ENCODE measurements at places on chromosomes 16 and 17.

GRCh38 chr17:81954131-81955057, 6.6 kb downstream of the NOTUM start:
- no peak for DNase-seq

DNA sequence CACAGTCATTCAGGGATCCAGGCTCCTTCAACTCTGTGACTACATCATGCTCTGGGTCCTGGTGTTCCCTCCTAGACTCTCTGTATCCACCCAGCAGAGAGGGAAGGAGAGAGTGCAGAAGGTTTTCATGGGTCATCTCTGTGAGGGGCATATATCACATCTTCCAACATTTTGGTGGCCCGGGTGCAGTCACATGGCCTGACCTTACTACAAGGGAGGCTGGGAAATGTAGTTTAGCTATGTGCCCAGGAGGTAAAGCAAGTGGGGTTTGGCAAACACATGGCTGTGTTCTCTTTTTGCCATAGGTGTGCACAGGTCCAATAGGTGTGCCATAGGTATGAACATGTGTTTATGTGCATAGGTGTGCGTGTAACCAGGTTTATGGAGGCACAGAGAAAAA, 222.2 kb upstream of the EEF2KMT start:
- no peak for DNase-seq

DNA sequence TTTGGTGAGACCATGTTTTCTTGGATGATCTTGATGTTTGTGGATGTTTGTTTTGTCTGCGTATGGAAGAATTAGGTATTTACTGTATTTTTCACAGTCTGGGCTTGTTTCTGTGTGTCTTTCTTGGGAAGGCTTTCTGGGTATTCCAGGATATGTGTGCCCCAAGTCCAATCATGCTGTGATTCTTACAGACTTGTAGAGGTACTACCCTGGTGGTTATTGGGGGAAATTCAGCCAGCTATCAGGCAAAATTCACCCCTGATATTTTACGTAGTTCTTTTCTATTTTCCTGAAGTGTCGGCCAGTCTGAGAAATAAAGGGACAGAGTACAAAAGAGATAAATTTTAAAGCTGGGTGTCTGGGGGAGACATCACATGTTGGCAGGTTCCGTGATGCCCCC, 33.4 kb upstream of the ARL4D start:
- no peak for DNase-seq

DNA sequence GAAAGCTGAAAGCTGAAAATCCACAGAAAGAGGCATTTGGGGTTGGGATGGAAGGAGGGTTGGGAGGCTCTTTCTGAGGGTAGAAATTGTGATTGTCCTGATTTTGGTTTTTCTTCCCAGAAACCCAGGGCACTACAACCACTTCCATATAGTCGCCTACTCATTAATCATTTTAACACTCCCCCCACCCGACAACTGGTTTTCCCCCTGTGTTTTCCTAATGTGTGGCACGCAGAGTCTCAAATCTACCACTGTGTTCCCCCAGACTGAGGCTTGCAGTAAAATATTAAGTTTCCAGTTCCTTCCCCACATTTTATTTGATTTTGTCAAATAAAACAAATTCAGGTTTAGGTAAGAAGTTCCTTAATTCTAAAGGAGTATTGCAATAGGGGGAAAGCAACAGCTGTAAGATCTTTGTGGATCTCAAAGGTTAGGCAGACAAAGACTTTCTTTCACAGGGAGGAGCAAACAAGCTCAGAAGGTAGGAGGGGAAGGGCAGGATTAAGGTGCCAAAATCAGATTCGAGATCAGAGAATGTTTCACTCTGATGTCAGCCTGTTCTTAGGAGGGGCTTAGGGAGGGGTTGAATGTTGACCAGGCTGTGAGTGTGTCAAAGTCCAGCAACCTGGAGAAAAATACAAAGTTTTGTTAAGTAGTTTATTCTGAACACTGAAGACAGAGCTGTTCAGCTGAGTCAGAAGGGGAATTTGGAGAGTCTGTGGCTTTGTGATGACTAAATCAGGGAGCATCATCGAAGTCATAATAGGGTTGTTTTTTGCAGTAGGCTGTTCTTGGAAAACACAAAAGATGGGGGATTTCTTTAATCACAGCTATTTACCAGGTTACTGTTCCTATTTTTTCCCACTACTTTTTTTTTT, 3.6 kb downstream of the ZNF267 start:
- DNase-seq, result no peak

DNA sequence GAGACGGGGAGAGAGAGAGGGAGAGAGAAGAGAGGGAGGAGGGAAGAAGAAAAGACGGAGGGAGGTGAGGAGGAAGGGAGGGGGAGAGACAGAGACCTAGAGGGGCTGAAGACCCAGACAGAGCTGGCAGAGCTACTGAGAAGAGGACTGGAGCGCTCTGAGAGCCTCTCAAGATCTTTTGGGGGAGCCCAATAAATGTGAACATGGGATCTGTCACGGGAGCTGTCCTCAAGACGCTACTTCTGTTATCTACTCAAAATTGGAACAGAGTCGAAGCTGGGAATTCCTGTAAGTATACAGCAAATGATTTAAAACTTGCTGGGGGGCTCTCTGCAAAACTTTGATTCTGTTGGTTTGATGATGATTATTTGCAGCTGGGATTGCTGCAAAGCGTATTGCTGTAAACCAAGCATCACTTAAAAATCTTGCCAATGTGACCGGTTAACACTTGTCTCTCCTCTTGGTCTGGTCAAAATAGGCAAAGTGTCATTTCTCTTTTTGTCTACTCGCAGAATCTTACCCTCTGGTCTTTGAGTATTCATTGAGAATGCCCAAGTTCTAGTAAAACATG, 344 bp downstream of the CNTNAP4 start:
- DNase-seq, result no peak

GRCh38 chr17:68329331-68329730, 38.0 kb downstream of the ARSG start:
- DNase-seq, result no peak

- DNase-seq, result no peak
Observed at GRCh38 chr17:81082177-81083073, 47.5 kb downstream of the BAIAP2 start.

DNA sequence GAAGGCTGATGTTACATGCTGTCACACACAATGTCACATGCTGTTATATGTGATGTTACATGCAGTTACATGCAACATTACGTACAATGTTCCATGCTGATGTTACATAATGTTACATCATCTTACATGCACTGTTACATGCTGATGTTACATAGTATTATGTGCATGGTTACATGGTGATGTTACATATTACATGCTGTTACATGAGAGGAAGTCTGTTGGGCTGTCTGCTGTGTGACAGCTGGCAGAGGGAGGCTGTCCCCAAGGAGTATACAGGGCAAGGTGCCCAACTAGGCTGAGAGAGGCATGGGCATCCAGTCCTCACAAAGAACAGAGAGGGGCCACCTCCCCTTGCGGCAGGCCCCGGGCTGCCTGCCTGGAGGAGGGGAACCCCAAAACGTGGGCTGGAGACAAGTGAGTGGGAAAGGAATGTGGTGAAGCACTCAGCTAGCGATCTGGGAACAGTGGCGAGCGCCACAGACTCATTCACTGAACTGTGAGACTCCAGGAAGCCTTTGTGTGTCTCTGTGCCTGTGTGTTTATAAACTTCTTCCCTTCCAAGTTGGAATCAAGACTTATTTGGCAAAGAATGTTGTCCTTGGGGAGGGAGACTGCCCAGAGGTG, 30.6 kb downstream of the TMEM92 start:
- no peak for DNase-seq

- no peak for DNase-seq
Observed at GRCh38 chr17:68255731-68256538, 8.1 kb downstream of the AMZ2 start.

DNA sequence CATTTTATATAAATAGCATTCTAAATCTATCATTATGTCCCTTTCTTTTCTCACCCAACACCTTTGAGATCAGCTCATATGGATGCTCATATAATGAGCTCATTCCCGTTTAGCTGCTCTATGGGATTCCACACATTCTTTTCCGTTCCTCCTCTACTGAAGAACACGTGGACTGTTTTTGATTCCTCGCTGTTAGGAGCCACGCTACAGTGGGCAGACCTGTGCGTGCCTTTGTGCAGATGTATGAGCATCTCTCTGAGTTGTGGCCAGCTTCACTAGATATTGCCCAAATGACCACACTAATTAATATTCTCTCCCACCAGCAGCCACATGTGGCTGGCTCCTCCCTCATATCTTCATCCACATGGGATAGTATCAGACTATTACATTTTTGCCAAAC, 6.0 kb upstream of the TNFRSF13B start:
- peak; percentile 51 for DNase-seq

GRCh38 chr17:31074772-31075555, 19.8 kb upstream of the NF1 start:
- no peak for DNase-seq

- no peak for DNase-seq
Observed at GRCh38 chr16:21005008-21005407, 104.4 kb downstream of the LYRM1 start.

DNA sequence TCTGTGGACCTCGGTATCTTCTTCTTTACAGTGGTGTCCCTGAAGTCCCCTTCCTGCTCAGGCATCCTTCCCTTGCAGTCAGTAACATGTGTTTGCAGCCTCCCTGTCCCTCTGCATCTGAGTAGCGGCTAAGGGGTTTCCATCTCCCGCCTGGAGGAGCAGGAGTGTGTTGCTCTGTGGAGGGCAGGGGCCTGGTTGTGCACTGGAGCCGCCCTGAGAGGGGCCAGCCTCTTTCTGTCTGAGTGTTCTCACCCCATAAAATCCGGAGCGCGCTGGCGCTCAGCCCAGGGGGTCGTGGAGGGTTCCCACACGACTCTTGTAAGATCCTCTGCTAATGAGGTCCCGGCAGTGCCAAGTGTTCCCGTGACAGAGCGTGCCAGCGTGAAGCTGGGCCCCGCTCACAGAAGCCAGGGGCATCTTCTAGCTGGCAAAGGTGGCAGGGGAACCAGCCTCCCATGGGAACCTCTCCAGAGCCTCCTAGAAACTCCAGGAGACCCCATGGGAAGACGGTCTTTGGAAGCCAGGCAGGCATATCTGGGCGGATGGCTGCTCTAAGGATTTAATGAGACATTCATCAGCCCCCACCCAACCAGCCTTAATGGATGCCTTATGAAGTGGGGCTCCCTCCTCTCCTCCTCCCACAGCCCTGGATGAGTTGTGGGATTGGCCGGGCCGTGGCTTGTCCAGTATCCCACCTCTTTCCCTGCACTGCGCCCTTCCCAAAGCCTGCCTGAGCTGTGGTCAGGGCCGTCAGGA, 91.4 kb upstream of the GSE1 start:
- DNase-seq, result peak; percentile 75

DNA sequence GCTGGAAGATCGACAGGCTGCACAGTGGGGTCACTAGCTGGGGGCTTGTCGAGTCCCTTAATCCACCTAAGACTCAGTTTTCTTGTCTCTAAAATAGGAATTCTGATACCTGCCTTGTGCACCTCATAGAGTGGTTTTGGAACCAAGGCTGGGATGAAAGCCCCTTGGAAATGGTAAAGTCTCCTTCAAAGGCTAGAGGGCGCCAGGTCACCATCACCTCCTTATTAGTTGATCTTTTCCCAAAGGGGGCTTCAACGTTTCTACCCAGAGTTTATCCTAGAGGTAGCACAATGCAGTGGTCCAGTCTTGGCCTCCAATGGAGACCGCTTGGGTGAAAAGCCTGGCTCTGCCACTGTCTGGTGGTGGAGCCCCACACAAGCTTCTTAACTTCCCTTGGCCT, 158.2 kb downstream of the AIPL1 start:
- no peak for DNase-seq

DNA sequence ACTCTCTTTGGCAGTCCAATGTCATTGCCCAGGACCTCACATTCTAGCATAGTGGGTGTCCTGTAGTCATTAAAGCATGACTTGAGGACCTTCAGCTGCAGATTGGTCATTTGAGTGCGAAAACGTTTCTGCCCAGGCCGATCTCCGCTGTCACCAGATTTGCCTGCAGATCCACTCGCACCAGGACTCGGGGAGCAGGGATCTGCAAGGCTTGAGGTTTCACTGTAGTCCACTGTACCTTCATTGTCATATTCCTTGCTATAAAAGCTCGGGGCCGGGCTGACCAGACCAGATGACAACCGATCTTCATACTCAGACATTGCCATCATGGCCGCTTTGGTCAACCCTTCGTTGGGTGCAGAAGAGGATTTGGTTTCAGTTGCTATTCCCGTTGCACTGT, 254.2 kb downstream of the ZFHX3 start:
- DNase-seq, result no peak

DNA sequence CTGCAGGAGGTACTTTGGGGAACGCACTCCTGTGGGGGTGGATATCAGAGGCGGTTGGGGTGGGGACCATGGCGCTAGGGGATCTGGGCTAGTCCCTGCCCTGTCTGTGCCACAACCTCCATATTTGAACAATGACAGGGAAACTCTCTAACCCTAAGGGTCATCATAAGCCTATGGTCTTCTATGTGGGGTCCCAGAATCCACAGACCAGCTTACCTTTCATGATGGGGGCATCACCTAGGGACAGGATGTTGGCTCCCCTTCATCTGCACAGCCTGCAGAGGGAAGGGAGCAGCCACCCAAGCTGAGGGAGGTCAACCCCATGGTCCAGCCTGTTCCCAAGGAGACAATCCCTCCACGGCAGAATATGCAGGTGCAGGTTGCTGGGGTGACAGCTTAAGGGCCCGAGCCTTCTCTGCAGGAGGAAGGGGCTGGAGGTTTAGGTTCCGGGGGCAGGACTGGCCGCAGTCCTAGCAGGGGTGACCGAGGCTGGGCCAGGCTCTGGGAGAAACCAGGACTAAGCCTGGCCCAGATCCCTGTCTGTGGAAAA, 1.7 kb downstream of the ORAI3 start:
- peak; percentile 64 for DNase-seq

- no peak for DNase-seq
Observed at GRCh38 chr17:58416937-58417299, 416 bp downstream of the RNF43 start.

DNA sequence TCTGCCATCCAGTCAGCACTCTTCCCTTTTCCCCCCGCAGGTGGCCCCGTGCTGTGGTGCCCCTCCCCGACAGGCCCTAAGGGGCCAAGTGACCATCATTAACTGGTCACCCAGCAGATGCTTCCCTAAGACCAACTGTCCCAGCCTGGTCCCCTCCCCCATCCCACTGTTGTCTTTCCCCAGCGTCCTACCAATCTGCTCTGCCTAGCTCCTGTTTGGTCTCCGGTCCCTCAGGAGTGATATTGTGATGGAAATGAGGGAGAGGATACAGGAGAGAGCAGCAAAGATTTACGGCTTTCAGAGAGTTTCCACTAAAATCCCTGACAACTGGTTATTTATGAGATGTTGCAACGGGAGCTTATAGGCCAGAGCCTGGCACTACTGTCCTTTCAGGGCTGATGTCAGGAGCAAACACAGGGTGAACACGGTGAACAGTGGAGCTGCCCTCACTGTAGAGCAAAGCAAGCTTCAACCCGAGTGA, 1.4 kb upstream of the TTLL6 start:
- no peak for DNase-seq
